Temporal lobe (tissue), 4 donors: ENCODE measurements at places on chromosomes 5 and 9. TPM values are rescaled to one million over a fixed set of nuclear protein-coding genes. Genes with fewer than 3 reads are reported as not detected.

The ARID3C gene
- not detected for total RNA-seq

The NUP214 gene
- 14.8 TPM for total RNA-seq

The SLC6A7 gene
- 1.5 TPM for total RNA-seq

The SHOC1 gene
- total RNA-seq: not detected

The ZNF474 gene
- total RNA-seq: 0.98 TPM

The PKD2L2 gene
- total RNA-seq: under 0.01 TPM

The C5orf52 gene
- not detected for total RNA-seq

The PDGFRB gene
- total RNA-seq: 19.4 TPM

The POU5F2 gene
- total RNA-seq: 2.5 TPM

The CDX1 gene
- not detected for total RNA-seq

The SPINK13 gene
- total RNA-seq: not detected

The SPATA31E1 gene
- total RNA-seq: not detected

The FST gene
- total RNA-seq: 0.74 TPM

The ENTPD2 gene
- total RNA-seq: 0.25 TPM

The INSL6 gene
- total RNA-seq: not detected

The PCDHA11 gene
- total RNA-seq: 31.7 TPM

The ROR2 gene
- total RNA-seq: 0.74 TPM
